Endothelial cell (in vitro differentiated cells): ENCODE measurements at places on chromosomes 16 and 17. TPM values are rescaled to one million over a fixed set of nuclear protein-coding genes. Genes with fewer than 3 reads are reported as not detected.

- no peaks in the 10 kb centered on the region for H3K36me3 ChIP-seq
- DNase-seq, result no peak
- peaks cover 3% of the 10 kb centered on the region for H3K4me1 ChIP-seq
- H3K27ac ChIP-seq, result no peak overlapping the region
Observed at GRCh38 chr17:20092973-20093626, 83.9 kb downstream of the SPECC1 start.

- peaks cover 35% of the 10 kb centered on the region for H3K4me1 ChIP-seq
- no peaks in the 10 kb centered on the region for H3K27me3 ChIP-seq
- no peak for DNase-seq
- peaks cover 3% of the 10 kb centered on the region for H3K36me3 ChIP-seq
Observed at GRCh38 chr16:497258-497657, 30.3 kb upstream of the CAPN15 start.

DNA sequence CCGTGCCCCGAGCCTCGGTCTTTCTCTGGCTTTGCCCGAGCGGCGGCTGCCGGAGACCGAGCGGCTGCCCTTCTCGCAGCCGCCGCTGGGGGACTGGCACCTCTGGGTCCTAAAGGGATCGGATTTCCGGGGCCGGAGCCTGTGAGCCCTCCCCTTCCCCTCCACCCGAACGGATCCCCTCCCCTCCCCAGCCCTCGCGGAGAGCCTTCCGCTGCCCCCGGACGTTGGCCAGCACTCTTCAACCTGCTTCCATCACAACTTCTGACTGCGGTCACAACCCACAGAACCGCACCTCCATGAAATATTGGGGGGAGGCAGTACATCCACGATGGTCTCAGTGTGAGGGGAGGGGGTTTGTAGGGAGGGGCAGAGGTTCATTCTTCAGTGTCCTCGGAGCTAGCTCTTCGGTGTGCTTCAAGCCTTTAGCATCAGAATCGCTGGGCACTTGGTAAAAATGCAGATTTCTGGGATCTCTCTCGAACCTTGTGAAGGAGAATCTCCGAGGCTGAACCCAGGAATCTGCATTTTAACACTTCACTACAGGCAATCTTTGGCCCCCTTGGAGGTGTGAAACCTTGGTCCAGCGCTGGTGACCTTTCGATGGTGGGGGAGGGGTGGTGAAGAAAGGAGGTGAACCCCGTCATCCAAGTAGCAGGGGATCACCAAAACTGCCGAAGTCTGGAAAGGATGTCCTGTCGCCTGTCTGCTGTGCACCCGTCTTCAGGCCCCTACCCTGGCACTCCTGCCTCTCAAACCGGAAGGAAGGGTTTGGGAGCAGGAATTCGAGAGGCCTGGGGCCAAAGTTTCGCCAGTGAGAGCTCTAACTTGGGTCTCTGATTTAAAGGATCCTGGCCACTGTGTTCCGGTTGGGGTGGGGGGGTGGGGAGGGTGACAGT lies 812 bp upstream of the PPP1R9B start:
- peak; percentile 91 for DNase-seq
- H3K27me3 ChIP-seq, result peaks cover 17% of the 10 kb centered on the region
- H3K4me1 ChIP-seq, result peaks cover 34% of the 10 kb centered on the region

DNA sequence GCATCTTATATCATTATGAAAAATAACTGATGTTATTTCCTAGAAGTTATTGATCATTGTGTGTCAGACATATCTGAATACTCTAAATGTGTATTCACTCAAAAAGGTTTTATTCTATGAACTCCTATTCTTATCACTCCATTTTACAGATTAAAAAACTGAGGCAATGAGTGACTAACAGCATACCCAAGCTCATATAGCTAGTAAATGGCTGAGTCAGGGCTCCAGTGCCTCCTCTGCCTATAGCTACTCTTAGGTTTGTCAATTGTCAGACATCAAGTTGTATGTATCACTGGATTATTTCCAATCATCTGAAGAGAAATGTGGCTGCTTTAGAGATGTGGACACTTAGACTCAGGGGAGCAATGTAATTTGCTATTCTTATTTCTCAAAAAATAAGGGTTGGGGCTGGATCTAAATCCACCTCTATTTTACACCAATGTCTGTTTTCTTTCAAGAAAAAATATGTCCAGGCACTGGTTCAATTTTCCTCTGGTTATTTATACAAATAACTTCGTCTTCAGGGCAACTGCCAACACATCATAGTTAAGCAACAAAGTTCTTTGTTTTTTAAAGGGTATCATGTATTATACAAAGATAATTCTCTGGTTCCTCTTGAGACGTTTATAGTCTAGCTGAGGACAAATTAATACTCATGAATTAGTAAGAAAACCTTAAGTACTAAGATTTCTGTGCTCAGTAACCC lies 328.9 kb upstream of the MAF start:
- H3K4me1 ChIP-seq, result peaks cover 6% of the 10 kb centered on the region
- no peak overlapping the region for H3K4me3 ChIP-seq
- H3K27me3 ChIP-seq, result no peaks in the 10 kb centered on the region
- H3K36me3 ChIP-seq, result no peaks in the 10 kb centered on the region
- DNase-seq, result no peak
- no peak overlapping the region for H3K27ac ChIP-seq

DNA sequence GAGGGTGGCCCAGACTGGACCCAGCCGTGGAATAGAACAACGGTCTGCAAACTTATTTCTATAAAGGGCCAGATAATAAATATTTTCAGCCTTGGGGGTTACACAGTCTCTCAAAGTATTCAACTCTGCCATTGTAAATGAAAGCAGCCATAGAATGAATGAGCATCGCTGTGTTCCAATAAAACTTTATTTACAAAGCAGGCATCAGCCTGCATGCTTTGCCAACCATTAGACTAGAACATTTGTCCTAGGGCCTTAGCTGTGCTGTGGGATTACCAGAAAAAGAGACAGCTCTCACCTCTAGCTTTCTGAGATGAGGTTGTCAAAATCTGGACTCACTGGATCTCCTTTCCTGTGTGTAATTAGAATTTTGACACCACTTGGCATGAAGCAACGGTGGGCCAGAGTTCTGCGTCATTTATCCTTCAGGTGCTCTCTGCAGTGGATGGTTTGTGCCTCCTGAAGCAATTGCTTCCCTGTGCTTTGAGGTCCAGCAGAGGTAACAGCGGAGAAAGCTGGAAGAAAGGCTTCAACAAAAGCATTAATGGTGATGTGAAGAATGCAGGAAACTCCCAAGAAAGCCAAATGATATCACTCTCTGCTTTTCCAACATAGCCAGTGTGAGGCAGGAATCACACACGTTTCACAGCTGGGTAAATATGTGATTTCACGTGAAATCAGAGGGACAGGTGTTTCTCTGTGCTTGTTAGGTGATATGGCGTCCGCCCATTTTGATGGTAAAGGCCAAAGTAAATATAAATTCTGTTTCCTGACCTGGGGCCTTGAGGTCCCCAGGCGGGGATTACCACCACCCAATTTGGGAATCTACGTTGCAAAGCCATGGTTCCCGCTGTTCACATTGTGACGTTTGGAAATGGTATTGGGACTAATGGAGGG lies 148.4 kb downstream of the PITPNC1 start:
- H3K27ac ChIP-seq, result peak overlapping the region; percentile 52
- peaks cover 5% of the 10 kb centered on the region for H3K27me3 ChIP-seq
- H3K4me3 ChIP-seq, result no peak overlapping the region
- no peaks in the 10 kb centered on the region for H3K36me3 ChIP-seq
- H3K4me1 ChIP-seq, result peaks cover 10% of the 10 kb centered on the region

GRCh38 chr16:8714174-8714573 lies 39.8 kb downstream of the ABAT start:
- H3K4me1 ChIP-seq, result no peaks in the 10 kb centered on the region
- H3K36me3 ChIP-seq, result no peaks in the 10 kb centered on the region
- peaks cover 4% of the 10 kb centered on the region for H3K27me3 ChIP-seq
- H3K4me3 ChIP-seq, result no peak overlapping the region
- DNase-seq, result no peak
- no peak overlapping the region for H3K27ac ChIP-seq

G6PC1 gene
- not detected for total RNA-seq

GRCh38 chr17:40355123-40355803 lies 9.3 kb downstream of the GJD3 start:
- no peak overlapping the region for H3K27ac ChIP-seq
- H3K4me3 ChIP-seq, result no peak overlapping the region
- peaks cover 18% of the 10 kb centered on the region for H3K36me3 ChIP-seq
- peaks cover 10% of the 10 kb centered on the region for H3K27me3 ChIP-seq

DNA sequence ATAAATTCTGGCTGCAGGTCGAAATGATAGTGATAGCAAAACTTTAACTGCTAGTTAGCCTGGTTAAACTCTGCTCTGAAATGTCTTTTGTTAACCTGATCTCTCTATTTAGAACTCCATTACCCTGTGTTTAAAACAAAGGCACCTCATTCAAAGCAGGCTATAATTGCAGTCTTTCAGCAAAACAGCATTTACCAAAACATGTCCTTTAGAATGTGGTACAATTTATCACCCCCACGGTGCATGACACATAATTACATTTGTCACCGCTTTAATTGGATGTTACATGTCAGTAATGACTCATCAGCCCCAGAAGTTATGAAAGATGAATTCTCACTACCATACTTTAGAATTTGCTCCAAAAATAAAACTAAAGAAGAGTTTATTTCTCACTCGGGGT lies 295.4 kb downstream of the TOX3 start:
- H3K27me3 ChIP-seq, result no peaks in the 10 kb centered on the region
- H3K4me1 ChIP-seq, result no peaks in the 10 kb centered on the region
- H3K27ac ChIP-seq, result no peak overlapping the region
- no peaks in the 10 kb centered on the region for H3K36me3 ChIP-seq

- peaks cover 21% of the 10 kb centered on the region for H3K4me1 ChIP-seq
- no peak for DNase-seq
- peak overlapping the region; percentile 96 for H3K4me3 ChIP-seq
- peaks cover 9% of the 10 kb centered on the region for H3K36me3 ChIP-seq
Observed at GRCh38 chr17:47066095-47066494, 87.0 kb upstream of the RPRML start.

DNA sequence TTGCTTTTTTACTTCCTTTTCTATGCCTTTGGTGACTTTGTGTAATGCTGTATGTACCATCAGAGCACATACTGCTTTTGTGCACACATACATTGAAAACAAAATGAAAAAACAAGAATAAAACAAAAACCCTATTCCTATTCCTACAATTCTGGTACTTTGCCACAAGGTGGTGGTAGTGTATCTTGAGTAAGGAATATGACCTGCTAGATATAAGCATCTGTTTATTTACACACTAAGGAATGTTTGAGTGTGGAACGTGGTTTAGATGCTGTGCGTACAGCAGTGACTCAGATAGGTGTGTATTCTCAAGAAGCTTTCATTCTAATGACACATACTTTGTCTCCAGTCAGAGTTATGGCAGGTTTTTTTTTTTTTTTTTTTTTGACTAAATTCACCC lies 606.2 kb downstream of the WWOX start:
- no peak overlapping the region for H3K27ac ChIP-seq
- no peaks in the 10 kb centered on the region for H3K36me3 ChIP-seq
- H3K27me3 ChIP-seq, result no peaks in the 10 kb centered on the region
- peaks cover 7% of the 10 kb centered on the region for H3K4me1 ChIP-seq
- H3K4me3 ChIP-seq, result no peak overlapping the region

MMP15 gene
- 97.8 TPM for total RNA-seq

DNA sequence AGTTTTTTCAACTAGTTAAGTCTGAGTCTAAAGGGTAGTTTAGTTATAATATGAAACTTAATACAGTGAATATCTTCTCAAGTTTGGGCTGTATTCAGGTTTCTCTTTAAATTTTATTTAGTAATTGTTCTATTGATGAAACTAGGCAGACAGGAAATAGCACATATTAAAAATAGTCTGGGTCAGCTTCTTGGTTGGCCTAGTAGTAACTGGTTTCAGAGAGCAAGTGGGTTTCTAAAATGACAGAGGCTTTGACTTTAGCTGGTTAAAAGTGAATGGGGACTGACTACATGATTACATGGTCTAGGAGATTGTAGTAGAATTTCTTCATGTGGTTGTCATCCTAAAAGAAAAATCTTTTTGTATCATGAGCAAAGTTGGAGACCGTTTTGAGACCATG lies 46.8 kb downstream of the OMG start:
- no peaks in the 10 kb centered on the region for H3K27me3 ChIP-seq
- no peaks in the 10 kb centered on the region for H3K4me1 ChIP-seq
- H3K4me3 ChIP-seq, result no peak overlapping the region

PSMC3IP gene
- 8.0 TPM for total RNA-seq

DNA sequence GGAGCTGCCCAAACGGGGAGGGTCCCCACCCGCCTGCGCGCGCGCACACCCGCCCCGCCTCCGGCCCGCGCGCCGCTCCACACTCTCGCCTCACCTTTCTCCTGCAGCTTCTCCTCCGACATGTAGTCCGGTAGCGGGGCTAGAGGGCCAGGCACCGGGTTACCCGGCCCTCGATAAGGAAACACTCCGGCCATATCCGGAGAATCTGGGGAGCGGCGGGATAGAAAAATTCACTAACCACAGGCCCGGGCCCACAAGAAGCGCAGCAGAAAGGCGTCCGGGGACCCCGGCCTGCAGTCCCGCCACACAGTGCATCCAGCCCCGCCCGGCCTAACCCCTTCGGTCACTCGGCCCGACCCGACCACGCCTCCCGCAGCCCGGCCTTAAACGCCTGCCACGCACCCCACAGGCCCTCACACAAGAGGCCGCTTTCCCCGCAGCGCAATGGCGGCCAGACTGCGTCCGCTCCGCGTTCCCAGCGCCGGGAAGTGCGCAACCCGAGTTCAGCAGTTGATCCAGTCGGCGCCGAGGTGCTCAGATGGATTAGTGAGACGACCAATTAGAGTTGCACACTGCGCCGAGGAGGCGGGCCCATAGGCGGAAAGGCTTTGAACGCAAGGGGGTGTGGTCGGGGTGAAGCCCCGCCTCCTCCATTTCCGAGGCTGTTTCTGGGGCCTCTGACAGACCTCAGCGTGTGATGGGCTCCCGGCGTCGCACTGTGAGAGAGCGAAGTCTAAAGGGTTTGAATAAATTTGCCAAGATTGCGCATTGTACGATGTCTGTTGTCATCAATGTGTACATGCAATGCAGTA lies at the start of gene PRPF8:
TSS of gene PRPF8 (minus strand) at position 490 of the 812 bp plus-strand sequence. CDS start at position 194, 296 bp downstream.
- peak within 1 kb of the TSS; percentile 99 for H3K4me3 ChIP-seq
- H3K27ac ChIP-seq, result peak within 1 kb of the TSS; percentile 95
- H3K36me3 ChIP-seq, result peaks cover 36% of the 10 kb centered on the region
- H3K27me3 ChIP-seq, result peaks cover 11% of the 10 kb centered on the region

GRCh38 chr17:3693829-3694231 lies 2.1 kb downstream of the P2RX5 start:
- H3K36me3 ChIP-seq, result peaks cover 4% of the 10 kb centered on the region
- no peak overlapping the region for H3K4me3 ChIP-seq
- H3K4me1 ChIP-seq, result peaks cover 4% of the 10 kb centered on the region
- H3K27me3 ChIP-seq, result peaks cover 16% of the 10 kb centered on the region

DNA sequence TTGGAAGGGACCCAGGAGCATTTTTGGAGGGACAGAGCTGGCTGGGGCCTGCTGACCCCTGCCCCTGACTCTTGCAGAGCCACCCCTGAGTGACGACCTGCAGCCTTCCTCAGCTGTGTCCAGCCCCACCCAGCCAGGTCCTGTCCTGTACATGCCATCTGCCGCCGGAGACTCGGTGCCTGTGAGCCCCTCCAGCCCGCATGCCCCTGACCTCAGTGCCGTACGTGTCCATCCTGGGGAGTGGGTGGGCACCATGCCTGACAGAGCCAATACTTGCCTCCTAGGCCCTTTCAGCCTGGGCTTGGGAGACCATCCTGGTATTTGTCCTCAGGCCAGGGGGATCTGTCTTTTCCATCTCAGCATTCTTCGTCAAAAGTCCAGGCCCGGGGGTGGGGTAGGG lies 27.5 kb downstream of the UNC13D start:
- peaks cover 38% of the 10 kb centered on the region for H3K36me3 ChIP-seq
- H3K27ac ChIP-seq, result no peak overlapping the region
- no peaks in the 10 kb centered on the region for H3K4me1 ChIP-seq
